ENCODE measurements at places on chromosomes 7 and 10.

- no peak overlapping the region for H3K27ac ChIP-seq
- H3K36me3 ChIP-seq = no peaks in the 10 kb centered on the region
- peaks cover 12% of the 10 kb centered on the region for H3K27me3 ChIP-seq
- H3K4me3 ChIP-seq = no peak overlapping the region
Observed at GRCh38 chr7:64886956-64887545, 16.0 kb upstream of the ZNF273 start.

- no peaks in the 10 kb centered on the region for H3K4me1 ChIP-seq
- no peak overlapping the region for H3K27ac ChIP-seq
- H3K27me3 ChIP-seq = no peaks in the 10 kb centered on the region
- no peaks in the 10 kb centered on the region for H3K36me3 ChIP-seq
Observed at GRCh38 chr7:116368965-116369364, 130.6 kb upstream of the CAV2 start.

- no peaks in the 10 kb centered on the region for H3K36me3 ChIP-seq
- H3K4me3 ChIP-seq = no peak overlapping the region
- no peak overlapping the region for H3K27ac ChIP-seq
- DNase-seq = no peak
Observed at GRCh38 chr10:80532571-80532970, 5.1 kb upstream of the SH2D4B start.

- no peaks in the 10 kb centered on the region for H3K27me3 ChIP-seq
- peak; percentile 60 for DNase-seq
- H3K36me3 ChIP-seq = no peaks in the 10 kb centered on the region
- H3K27ac ChIP-seq = peak overlapping the region; percentile 75
- H3K4me3 ChIP-seq = peak overlapping the region; percentile 75
- peaks cover 32% of the 10 kb centered on the region for H3K4me1 ChIP-seq
Observed at GRCh38 chr7:24978843-24979469, 1.0 kb downstream of the OSBPL3 start.

DNA sequence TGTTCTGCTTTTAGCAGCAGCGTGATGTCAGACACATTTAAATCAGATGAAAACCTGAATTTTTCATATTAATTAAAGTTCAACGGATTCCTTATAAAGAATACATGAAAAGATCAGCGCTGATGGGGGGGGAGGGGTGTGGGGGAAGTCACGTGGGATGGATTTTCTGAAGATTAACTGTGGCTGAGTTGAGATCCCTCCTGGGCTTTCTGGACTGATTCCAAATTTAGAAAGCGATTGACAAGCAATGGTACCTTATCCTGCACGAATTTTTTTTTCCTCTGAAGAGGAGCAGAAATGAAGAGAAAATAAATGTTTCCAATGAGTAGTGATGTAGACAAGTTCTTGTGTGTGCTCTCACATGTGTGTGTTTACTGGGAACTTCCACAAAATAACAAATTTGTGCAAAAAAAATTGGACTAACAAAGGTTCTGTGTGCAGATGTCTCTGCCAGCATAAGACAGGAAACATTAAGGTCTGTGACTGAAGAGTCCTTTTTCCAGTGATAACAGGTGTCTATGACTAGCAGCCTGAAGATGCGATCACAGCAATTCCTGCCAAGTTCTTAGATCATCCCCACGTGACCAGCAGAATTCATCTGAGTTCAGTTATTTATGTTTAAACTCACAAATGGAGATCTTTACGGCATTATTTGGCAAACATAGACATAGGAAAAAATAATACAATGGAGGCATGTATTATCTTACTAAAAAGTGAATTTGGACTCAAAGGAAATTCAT lies 585.2 kb upstream of the CELF2 start:
- no peaks in the 10 kb centered on the region for H3K27me3 ChIP-seq
- no peaks in the 10 kb centered on the region for H3K36me3 ChIP-seq
- H3K4me3 ChIP-seq = no peak overlapping the region
- H3K4me1 ChIP-seq = no peaks in the 10 kb centered on the region

- H3K27me3 ChIP-seq = peaks cover under 1% of the 10 kb centered on the region
- DNase-seq = peak; percentile 19
- no peak overlapping the region for H3K4me3 ChIP-seq
- no peaks in the 10 kb centered on the region for H3K36me3 ChIP-seq
- no peak overlapping the region for H3K27ac ChIP-seq
- H3K4me1 ChIP-seq = peaks cover 12% of the 10 kb centered on the region
Observed at GRCh38 chr10:29131952-29132547, 156.8 kb upstream of the LYZL1 start.

DNA sequence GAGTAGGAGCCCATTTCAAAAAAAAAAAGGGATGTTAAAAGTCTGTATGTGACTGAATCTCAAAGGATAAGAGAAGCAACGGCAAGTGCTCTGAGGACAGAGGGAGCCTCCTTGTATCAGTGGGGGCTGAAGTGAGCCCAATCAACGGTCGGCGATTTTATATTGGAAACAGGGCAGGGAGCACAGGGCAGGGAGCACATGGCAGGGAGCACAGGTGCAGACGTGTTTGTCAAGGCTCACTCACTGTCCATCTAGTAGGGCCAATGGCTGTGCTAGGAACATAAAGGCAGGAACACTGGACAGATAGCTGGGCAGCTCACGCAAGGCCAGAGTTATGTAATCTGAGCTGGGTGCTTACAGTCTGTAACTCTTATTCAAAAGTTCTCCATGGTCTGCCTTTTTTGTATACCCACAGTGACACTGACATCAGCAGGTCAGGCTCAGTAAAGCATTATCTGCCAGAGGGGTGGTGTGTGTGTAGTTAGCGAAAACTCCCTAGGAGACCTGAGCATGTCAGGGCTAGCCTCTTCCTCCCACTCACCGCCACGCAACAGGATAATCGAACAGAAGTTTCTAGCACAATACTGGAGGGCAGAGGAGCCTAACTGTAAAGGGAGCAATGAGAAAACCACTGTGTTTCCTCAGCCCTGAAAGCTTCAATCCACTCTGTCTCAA lies 15.4 kb downstream of the AKR1B1 start:
- DNase-seq = no peak
- no peak overlapping the region for H3K4me3 ChIP-seq
- peaks cover 30% of the 10 kb centered on the region for H3K36me3 ChIP-seq
- no peak overlapping the region for H3K27ac ChIP-seq
- no peaks in the 10 kb centered on the region for H3K27me3 ChIP-seq
- peaks cover 7% of the 10 kb centered on the region for H3K4me1 ChIP-seq

- H3K36me3 ChIP-seq = no peaks in the 10 kb centered on the region
- DNase-seq = no peak
- no peak overlapping the region for H3K4me3 ChIP-seq
- peaks cover 3% of the 10 kb centered on the region for H3K27me3 ChIP-seq
Observed at GRCh38 chr10:70540789-70541360, 61.7 kb downstream of the PRF1 start.

GRCh38 chr7:125257617-125258016 lies 328.0 kb upstream of the POT1 start:
- no peaks in the 10 kb centered on the region for H3K27me3 ChIP-seq
- H3K4me1 ChIP-seq = no peaks in the 10 kb centered on the region
- H3K36me3 ChIP-seq = no peaks in the 10 kb centered on the region

DNA sequence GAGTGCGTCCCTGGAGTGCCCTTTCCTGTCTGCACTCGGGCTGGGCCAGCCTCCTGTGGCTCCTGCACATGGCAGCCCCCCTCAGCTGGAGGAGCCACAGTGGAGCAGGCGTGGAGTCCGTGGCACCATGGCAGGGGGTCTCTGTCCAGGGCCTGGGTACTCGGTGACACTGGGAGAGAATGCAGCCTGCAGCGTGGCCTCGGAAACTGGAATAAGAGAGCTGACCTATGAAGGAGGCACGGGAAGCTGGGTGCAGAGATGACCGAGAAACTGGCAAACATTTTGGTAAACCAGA lies 25.8 kb upstream of the WDFY4 start:
- H3K4me3 ChIP-seq = no peak overlapping the region
- peaks cover 7% of the 10 kb centered on the region for H3K27me3 ChIP-seq
- DNase-seq = no peak
- no peaks in the 10 kb centered on the region for H3K36me3 ChIP-seq
- peaks cover 7% of the 10 kb centered on the region for H3K4me1 ChIP-seq

DNA sequence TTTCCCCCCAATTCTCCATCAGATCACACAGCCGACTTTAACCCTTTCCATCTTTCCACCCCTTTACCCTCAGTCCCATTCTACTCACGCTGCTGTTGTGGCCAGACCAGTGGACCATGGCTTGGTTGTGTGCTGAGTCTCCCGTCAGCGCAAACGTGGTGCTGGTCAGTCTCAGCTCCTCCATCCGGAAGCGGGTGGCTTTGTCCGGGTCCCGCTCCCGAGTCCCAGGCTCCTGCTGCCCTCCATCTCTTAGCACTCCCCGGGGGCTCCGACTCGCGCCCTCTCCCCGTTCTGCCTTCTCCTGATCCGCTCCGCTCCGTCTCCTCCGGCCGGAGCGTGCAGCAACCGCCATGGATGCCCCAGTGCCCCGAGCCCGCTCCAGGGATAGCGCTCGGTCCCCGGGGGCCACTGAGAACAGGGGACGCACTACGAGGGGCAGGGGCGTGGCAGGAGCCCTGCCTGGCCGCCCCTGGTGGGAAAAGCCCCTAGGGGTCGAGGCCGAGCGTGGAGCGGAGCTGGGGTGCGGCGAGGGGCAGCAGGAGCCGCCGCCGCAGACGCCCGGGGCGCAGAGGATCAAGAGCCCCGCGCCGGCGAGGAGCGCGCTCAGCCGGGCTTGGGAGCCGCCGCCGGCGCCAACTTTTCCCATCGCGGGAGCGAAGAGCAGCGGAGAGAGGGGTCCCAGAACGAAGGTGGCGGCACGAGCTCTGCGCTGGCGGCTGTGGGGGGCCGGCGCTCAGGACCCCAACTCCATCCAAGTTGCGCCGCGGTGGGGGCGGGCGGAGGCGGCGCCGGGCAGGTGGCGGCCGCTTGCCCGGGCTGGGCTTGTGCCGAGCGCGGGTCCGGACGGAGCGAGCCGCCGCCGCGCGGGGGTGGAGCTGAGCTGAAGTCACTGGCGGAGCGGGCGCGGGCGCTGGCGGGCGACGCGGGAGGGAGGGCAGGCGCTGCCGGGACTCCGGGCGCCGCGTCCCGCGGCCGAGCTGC lies at the start of gene SORCS1:
SORCS1 (minus strand) TSS at position 826 of the 981 bp plus-strand sequence.
- no peaks in the 10 kb centered on the region for H3K36me3 ChIP-seq
- peaks cover 18% of the 10 kb centered on the region for H3K27me3 ChIP-seq
- peak within 1 kb of the TSS; percentile 10 for H3K4me3 ChIP-seq
- no peak within 1 kb of the TSS for H3K27ac ChIP-seq
- H3K4me1 ChIP-seq = no peaks in the 10 kb centered on the region

DNA sequence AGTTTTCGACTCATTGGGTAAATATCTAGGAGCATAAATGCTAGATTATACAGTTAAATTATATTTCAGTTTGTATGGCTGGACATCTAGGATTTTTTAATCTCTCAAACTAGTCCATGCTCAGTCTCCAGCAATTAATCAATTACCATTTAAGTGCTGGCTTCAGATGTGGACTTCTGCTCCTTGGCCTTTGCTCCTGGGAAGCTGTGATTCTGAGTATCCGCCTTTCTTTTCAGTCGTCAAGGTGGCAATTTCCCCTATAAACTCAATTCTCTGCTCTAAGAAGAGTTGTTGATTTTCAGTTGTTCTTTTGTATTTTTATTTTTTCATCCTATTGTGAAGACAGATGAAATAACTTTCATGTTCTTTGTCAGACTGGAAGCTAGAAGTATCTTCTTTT lies 23.7 kb downstream of the TFPI2 start:
- H3K4me3 ChIP-seq = no peak overlapping the region
- no peaks in the 10 kb centered on the region for H3K27me3 ChIP-seq
- no peak for DNase-seq
- no peak overlapping the region for H3K27ac ChIP-seq
- H3K36me3 ChIP-seq = no peaks in the 10 kb centered on the region

GRCh38 chr10:31413325-31413724 lies 94.3 kb downstream of the ZEB1 start:
- peak; percentile 32 for DNase-seq
- H3K4me3 ChIP-seq = no peak overlapping the region
- no peaks in the 10 kb centered on the region for H3K4me1 ChIP-seq
- no peak overlapping the region for H3K27ac ChIP-seq
- H3K36me3 ChIP-seq = no peaks in the 10 kb centered on the region

DNA sequence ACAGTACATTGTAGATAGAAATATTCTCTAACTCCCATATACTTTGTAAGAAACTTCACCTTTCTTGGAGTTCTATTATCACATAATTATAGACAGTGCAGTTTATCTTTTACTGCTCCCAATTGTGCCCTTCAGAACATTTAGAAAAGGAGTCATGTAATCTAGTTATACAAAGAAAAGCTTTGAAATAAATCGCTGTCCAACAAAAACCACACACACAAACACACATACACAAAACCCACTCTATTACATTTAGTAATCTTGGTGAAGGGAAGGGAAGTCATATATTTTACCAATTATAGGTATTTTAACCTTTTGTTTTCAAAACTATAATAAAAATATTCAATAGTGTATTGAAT lies 26.9 kb downstream of the ARL4A start:
- no peak for DNase-seq
- H3K36me3 ChIP-seq = no peaks in the 10 kb centered on the region
- H3K4me3 ChIP-seq = no peak overlapping the region

GRCh38 chr10:125004571-125005311 lies 62.8 kb downstream of the ZRANB1 start:
- H3K4me1 ChIP-seq = peaks cover 20% of the 10 kb centered on the region
- no peaks in the 10 kb centered on the region for H3K27me3 ChIP-seq
- DNase-seq = no peak
- H3K4me3 ChIP-seq = no peak overlapping the region
- H3K36me3 ChIP-seq = no peaks in the 10 kb centered on the region

GRCh38 chr10:4691776-4692175 lies 134.2 kb upstream of the AKR1E2 start:
- H3K4me3 ChIP-seq = no peak overlapping the region
- DNase-seq = peak; percentile 70
- H3K36me3 ChIP-seq = no peaks in the 10 kb centered on the region
- H3K4me1 ChIP-seq = peaks cover 17% of the 10 kb centered on the region

- H3K4me3 ChIP-seq = peak overlapping the region; percentile 78
- DNase-seq = peak; percentile 92
- H3K4me1 ChIP-seq = peaks cover 30% of the 10 kb centered on the region
- H3K27me3 ChIP-seq = peaks cover 2% of the 10 kb centered on the region
- H3K27ac ChIP-seq = peak overlapping the region; percentile 91
- H3K36me3 ChIP-seq = no peaks in the 10 kb centered on the region
Observed at GRCh38 chr10:22436893-22437619, 91.8 kb downstream of the SPAG6 start.

DNA sequence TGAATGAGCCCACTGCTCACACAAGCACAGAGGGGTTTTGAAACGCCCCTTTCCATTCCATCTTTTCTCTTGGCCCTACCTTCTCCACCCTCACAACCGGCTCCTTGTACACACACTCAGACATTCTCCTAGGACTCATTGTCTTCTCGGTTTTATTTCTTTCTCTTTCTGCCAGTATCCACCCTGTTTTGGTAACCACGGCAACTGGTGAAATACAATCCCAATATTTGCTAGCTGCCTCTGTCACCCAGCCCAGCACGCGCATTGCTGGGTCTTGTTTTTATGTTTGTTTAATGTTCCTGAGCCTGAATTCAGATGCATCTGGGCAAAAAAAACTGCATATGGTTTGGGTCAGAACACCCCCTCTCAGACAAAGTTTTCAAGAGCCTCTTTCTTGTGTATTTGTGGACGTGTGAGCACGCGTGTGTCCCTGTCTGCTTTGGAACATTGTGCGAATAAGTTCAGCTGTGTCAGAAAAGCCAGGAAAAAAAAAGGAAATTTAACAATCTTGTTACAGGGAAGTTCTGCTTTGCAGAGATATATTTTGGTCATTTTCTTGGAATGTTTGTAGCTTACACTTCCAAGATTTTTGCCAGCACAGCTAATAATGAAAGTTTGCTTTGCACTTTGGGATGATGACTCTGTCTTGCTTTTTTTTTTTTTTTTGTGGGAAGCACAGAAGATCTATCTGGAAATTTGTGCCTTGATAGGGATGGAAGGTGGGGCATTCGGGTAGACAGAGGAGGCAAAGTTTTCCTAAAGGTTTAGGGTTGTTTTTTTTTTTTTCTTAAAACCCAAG lies 225.9 kb downstream of the TRIL start:
- H3K27me3 ChIP-seq = no peaks in the 10 kb centered on the region
- H3K27ac ChIP-seq = no peak overlapping the region
- peak overlapping the region; percentile 2 for H3K4me3 ChIP-seq
- DNase-seq = peak; percentile 56
- H3K4me1 ChIP-seq = peaks cover 18% of the 10 kb centered on the region

Data from astrocyte (in vitro differentiated cells and primary cell).